ENCODE measurements at places on chromosomes 5 and 9.

GRCh38 chr9:107612136-107612535 is 122.6 kb upstream of the KLF4 start:
- DNase-seq: no peak

- no peak for DNase-seq
These were observed 133.2 kb downstream of the TMEM174 start for GRCh38 chr5:73306078-73306719.

- DNase-seq: no peak
These were observed 137.8 kb downstream of the SEMA6A start for GRCh38 chr5:116436674-116437350.

DNA sequence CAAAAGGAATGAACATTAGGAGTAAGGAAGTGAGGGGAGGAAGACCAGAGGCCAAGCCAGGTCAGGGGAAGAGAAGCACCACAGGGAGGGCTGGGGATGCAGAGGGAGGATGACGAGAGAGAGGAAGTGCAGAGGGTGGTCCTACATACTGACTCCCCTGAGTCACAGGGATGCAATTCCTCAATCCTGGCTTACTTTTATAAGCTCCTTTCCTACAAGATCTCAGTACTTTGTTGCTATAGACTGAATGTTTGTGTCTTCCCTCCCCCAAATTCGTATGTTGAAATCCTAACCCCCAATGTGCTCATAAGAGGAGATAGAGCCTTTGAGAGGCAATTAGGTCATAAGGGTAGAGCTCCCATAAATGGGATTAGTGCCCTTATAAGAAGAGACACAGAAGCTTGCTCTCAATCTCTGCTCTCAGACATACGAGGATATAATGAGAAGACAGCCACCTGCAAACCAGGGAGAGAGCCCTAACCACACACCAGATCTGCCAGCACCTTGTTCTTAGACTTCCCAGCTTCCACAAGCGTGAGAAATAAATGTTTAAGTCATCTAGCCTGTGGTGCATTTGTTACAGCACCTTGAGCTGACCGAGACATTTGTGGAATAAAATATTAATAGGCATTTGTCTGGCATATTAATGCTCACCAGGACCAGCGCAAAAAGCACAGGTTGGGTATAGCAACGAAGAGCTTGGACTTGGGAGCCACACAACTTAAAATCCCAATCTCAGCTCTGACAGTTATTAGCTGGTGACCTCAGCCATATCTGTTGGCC is 33.4 kb downstream of the GCNT4 start:
- no peak for DNase-seq

- peak; percentile 90 for DNase-seq
These were observed 744 bp upstream of the PPP2CA start for GRCh38 chr5:134226441-134227192.

GRCh38 chr5:117657541-117657940 is 1082.9 kb upstream of the SEMA6A start:
- DNase-seq: peak; percentile 79

GRCh38 chr5:39194466-39195136 is 24.8 kb downstream of the FYB1 start:
- DNase-seq: no peak

DNA sequence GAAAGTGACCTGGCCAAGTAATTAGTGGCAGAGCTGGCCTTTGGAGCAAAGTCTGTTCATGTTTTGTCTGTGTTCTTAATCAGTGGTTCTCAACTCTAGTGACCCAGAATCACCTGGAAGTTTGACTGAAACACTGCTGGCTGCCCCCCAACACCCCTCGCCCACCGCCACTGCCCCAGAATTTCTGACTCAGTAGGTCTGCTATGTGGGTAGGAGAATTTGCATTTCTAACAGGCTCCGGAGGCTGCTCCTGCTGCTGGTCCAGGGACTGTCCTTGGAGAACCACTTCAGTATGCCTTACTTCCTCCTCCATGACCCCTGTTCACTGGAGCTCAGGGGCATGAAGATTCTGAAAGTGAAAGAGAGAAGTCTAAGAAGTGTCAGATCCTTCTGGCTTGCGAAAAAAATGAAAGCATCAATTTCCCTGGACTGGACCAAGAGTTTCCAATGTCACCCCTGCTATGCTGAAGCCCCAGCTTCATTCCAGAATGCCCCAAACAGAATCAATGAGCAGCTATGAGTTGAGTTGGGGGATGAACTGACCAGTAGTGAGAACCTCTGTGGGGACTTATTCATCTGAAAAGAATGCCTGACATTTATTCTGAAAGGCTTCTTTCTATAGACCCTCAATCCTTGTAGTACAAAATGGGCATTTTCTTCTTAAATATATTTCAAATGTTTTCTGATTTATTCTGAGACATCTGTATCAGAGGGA is 20.8 kb upstream of the COL15A1 start:
- DNase-seq: no peak

GRCh38 chr5:28296254-28297013 is 1258.0 kb upstream of the CDH9 start:
- no peak for DNase-seq

DNA sequence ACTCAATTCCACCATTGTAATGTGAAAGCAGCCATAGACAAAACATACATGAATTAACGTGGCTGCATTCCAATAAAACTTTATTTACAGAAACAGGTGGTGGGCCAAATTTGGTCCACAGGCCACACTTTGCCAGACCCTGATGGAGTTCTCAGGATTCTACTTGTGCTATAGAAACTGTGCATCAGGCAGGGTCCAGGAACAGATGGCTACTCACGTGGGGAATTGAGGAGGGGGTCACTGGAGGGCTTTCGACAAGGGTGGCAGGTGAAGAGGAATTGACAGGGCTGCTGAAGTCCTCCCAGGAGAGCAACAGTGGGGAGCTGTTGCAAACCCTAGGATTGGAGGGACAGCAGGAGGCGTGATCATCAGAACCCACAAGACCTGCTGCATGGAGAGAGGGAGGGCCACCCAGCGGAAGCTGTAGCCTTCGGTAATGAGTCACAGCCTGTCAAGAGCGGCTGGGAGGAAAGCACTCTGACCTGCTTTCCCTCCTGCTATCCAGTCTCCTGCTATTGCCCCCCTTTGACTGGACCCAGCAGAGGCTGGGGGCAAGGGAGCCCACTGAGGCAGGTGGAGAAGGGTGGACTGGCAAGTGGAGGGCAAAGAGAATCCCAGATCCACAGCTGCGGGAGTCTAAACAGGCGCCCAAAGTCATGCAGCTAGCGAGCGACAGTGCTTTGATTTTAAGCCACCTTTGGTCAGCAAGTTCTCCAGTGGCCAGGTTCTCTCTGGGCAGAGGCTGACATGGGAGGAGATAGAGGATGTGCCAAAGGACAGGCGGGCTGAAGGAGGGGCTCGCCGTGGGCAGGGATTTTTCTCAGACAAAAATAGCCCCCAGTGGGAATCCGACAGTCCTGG is 138.3 kb upstream of the SMIM23 start:
- DNase-seq: no peak

- DNase-seq: no peak
These were observed 104.3 kb downstream of the SEMA5A start for GRCh38 chr5:9441610-9442009.

- peak; percentile 20 for DNase-seq
These were observed 4.1 kb upstream of the TCF7 start for GRCh38 chr5:134110382-134110781.

- no peak for DNase-seq
These were observed 130.4 kb upstream of the RFX3 start for GRCh38 chr9:3656224-3656623.

DNA sequence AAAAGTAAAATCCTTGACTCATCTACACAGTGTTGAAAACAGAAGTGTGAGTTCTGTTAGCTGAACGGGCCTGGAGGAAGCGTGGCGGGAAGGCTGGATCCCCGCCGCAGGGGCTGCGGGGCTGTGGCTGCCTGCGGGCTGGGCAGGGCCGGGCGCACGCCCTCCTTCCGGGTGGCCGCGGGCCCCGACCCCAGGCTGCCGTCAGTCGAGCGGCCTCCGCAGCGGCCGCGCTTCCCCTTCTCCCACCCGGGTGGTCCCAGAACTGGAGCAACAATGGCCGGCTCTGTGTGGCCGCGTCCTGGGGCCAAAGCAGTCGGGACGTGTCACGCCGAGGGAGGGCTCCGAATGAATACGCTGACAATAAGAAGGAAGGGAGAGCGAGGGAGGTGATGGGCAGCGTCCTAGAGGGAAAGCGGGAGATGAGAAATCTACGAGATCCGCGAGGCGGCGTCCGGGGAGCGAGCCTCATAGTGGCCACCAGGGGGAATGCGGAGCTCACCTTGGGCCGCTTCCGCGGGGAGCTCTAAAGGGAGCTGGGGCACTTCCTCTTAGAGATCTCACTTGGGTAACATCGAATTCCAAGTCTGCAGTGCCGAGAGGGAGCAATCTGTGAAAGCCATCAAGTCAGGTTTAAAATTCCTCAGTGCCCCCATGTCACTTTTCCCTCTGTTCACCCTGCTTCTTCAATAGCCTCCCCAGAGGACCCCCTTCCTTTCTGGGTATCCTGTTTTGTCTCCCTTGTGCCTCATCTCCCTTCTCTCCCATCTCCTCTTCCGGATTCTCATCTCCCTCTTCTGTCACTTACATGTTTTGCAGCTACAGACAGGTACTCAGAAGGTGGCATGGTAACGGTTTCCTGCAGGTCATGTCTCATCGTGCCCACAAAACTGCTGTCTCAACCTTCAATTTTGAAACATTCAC is 83.9 kb downstream of the SLC1A3 start:
- DNase-seq: peak; percentile 61

DNA sequence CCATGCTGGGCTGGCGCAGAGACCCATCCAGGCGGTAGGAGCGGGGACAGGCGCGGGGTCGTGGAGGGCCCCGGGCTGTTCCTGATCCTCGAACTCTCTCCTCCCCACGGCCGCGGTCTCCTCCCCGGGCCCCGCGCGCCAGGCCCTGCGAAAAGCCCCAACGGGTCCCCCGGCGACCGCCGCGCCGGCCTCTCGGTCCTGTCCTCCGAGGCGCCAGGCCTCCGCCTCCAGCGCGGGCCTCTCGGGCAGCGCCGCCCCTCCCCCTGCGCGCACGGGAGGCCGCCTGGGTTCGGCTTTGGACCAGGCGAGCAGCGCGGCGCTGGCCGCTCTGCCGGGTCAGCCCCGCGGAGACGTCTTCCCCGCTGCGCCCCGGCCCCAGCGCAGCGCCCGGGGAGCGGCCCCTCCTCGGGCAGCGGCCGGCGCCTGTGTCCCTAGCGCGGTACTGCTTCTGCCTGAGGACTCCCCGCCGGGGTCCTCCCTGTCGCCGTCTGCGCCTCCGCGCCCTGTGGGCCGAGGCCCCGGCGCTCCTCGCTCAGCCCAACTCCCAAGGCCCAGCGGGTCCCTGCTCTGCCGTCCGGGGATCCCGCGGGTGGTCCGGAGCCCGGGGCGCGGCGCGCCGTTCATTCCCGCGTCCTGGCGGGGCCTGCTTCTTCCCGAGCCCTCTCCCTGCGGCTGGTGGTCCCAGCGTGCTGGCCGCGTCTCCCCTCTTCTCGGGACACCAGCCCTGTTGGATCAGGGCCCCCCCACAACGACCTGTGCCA is 13.4 kb downstream of the COL23A1 start:
- DNase-seq: no peak

GRCh38 chr5:55509796-55510522 is 24.8 kb downstream of the PLPP1 start:
- no peak for DNase-seq

GRCh38 chr9:22206833-22207232 is 197.7 kb upstream of the CDKN2B start:
- no peak for DNase-seq

Measured in COR-L47 (cell line).